ENCODE measurements at places on chromosomes 2 and 18.

- no peak for DNase-seq
Measured at GRCh38 chr18:40987581-40987980, 967.5 kb upstream of the PIK3C3 start.

DNA sequence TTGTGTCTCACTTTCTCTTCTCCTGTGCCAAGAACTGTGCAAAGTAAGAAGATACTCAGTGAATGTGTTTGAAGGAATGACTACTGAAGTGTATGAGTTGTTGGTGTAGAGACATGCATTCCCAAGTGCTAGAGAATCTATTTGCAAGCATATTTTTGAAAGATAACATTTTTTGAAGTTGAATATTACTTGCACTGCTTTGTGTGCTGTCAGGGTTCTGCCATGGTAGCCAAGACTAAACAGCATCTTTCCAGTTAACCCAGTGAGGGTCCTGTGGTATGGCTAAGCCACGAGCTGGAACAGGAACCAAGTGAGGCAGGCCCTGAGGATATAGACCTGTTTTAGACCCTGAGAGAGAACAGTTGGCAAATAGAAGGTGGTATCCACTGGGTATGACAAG is 35.2 kb upstream of the EFEMP1 start:
- DNase-seq = no peak

GRCh38 chr2:3633982-3634595 is 23.9 kb upstream of the ALLC start:
- no peak for DNase-seq

DNA sequence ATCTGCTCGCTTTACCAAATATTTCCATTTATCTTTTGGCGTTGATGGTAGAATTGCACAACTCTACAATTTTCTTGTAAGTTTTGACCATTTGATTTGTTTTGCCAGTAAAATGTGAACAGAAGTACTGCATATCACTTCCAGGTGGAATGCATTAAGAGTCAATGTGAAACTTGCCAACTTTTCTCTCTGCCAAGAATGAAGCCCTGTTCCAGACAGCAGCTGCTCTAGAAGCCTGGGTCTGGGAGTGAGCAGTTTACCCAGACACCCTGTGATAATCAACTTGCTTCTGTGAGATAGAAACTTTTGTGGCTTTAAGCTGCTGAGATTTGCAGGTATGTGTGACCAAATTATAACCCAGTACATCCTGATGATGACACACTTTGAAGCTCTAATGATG is 115.9 kb upstream of the SYT4 start:
- no peak for DNase-seq

- DNase-seq = no peak
Measured at GRCh38 chr2:238131761-238132462, 6.6 kb upstream of the KLHL30 start.

GRCh38 chr2:69997015-69997830 is 35.8 kb upstream of the ASPRV1 start:
- peak; percentile 43 for DNase-seq

- DNase-seq = no peak
Measured at GRCh38 chr18:28110924-28111323, 66.0 kb downstream of the CDH2 start.

DNA sequence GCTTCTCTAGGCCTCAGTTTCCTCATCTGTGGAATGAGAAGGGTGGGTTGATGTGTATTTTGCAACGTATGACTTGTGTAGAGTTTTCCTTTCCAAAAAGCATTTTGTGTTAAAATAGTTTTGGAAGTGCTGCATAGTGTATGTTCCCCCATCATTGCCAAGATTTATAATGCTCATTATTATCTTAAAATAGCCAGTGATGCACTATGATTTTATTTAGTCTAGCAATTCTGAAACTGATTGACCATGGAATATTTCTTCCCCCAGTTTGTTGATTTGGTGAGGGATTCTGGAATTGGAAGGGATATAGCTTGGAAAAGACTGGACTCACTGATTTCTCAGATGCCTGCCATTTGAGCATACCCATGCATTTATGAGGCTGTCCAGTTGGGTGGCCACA is 130.6 kb downstream of the CCDC85A start:
- DNase-seq = no peak

DNA sequence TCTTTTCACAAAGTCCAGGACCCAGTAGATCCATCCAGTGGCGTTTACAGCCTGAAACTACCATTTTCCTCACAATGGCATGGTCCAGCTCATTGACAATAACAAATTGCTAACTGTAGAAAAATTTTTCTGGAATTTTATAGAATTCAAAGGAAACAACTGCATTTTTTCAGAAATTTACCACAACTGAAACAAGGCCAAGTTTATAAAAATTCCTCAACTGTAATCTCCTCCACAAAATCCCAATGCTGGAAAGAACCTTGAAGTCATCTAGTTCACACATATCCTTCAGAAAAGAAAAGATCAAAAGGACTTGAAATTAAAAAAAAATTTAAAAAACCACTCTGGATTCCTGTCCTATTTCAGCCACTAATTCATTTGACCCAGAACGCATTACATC is 226.0 kb upstream of the CTAGE1 start:
- DNase-seq = no peak

DNA sequence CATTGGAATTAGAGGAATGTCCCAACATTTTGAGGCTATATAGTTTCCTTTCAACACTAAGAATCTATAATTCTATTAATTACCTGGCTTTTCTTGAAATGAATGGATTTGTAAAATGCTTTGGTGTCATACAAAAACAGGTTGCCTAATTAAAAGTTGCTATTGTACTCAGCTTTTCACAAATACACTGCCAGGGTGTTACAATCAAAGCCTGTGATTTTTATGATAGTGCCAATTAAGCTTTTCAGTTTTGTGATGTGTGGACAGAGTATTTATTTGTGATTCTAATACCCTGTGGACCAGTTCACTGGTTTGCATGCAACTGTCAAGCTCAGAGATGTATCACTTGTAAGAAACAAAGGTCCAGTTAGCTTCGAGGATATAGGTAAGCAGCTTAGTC is 71.8 kb downstream of the NAB1 start:
- no peak for DNase-seq

DNA sequence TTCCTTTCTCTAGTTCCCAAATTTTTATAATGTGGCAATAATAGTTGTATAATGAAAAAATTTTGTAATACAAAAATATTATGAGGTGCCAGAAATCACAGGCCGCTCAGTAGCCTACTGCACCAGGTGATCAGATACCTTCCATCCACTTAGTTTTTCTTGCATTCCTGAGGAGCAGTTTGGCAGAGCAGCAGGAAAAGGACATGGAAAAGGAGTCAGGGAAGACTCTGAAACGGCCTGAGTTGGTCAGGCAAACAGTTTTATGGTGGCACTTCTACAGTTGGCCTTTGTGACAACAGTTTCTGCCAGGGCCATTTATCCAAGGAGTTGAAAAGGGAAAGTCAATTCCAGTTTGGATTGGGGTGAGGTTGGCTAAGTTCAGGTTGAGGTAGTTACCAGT is 165.4 kb upstream of the ALPP start:
- DNase-seq = no peak

GRCh38 chr2:112480530-112481049 is 1.4 kb upstream of the TTL start:
- no peak for DNase-seq

DNA sequence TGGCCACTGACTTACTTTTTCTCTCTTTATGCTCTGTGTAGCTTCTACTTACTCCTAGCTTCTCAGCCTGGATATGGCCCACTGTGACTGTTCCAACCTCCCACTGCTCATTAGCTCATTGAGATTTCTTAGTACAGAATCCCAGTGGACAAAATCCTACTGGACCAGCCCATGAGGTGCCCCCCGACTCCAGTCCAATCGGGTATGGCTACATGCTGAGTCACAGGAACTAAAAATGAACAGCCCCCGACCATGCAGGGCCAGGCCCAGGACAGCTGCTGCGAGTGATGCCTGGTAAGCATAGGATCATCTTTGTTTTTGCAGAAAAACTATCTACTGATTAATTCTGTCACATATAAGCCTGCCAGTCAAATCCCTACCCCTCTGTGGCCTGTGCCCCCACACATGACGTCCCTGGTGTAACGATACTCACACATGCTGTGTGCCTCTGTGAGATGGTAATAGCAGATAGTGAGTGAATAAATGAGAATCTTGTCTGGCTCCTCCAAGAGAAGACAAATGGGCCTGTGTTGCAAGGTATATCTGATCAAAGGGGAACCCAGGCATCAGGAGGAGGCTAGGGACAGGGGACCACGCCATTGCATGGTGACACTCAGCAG is 85.9 kb upstream of the KLF7 start:
- DNase-seq = no peak

DNA sequence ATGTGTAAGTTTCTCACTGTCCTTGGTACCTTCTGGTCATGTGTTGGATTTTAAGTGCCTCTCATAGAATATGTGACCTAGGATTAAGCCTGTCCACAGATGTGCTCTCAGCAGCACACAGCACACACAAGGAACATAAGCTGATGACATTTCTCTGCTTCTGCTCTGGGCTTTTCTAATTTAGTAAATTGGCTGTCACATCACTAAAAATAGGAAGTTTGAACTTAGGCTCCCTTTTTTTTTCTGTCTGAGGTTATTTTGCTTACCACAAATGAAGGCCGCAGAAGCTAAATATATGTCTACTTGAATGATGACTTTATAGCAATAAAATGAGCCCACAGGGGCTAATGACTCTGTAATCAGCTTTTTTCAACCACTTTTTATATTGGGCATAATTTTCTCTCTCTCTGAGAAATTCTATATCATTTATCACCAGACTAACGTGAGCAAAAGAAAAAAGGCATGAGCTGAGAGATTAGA is 150.2 kb upstream of the KLHL14 start:
- no peak for DNase-seq

All from hepatic stellate cell (primary cell).